ENCODE measurements at places on chromosomes 2 and 18.
A peak's percentile ranks its signal among the peaks of the same experiment; 100 is the strongest.

DNA sequence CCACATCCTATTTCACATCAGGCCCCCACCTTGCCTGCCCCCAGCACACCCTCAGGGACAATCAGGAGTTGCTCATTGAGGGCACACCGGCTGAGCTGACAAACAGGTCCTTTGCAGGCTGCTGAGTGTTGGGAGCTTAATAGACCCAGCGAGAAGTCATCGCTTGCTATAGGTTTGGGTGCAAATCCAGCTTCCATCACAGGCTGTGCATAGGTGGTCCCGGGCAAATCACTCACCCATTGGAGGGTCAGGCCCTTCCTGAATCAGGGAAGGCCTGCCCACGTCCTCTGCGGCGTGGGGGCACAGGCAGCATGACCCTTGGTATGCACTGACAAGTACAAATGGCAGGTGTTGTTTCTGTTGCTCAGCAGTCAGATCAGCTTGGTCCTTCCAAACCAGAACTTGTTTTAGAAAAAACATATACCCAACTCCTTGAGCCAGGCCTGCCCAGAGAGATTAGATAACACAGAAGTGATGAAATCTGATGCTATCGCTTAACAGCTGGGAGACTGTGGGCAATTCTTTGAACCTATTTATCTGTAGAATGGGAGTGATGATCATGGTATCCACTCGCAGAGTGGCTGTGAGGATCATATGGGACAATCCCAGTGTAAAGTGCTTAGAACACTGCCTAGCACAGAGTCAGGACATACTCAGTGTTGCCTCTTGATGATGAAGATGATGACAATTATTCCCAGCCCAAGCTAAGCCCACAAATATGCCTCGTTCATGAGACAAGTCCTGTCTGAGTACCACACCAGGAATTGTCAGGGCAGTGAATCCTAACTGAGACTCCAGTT, 34.9 kb downstream of the SMAD7 start:
- DNase-seq, result no peak

GRCh38 chr2:217794133-217794986, 208.4 kb downstream of the TNS1 start:
- DNase-seq, result no peak

- DNase-seq, result no peak
Measured at GRCh38 chr2:181673173-181673572, 7.1 kb downstream of the NEUROD1 start.

DNA sequence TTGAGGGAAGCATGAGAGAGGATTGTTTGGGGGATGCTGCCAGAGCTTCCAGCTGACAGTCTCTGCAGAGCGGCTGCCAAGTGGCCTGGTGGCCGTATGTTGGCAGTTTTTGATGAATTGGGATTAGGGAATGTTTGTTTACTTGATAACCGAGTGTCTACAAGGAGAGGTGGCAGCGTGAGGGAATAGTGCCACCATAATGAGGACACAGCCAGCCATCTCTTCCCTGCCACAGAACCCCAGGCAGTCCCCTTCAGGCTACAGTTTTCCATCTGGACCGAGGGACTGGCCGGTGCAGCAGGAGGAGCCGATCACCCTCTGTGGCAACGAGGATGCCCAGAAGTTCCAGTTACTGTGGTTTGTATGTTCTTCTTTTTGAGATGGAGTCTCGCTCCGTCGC, 55.2 kb downstream of the TRAPPC12 start:
- no peak for DNase-seq

DNA sequence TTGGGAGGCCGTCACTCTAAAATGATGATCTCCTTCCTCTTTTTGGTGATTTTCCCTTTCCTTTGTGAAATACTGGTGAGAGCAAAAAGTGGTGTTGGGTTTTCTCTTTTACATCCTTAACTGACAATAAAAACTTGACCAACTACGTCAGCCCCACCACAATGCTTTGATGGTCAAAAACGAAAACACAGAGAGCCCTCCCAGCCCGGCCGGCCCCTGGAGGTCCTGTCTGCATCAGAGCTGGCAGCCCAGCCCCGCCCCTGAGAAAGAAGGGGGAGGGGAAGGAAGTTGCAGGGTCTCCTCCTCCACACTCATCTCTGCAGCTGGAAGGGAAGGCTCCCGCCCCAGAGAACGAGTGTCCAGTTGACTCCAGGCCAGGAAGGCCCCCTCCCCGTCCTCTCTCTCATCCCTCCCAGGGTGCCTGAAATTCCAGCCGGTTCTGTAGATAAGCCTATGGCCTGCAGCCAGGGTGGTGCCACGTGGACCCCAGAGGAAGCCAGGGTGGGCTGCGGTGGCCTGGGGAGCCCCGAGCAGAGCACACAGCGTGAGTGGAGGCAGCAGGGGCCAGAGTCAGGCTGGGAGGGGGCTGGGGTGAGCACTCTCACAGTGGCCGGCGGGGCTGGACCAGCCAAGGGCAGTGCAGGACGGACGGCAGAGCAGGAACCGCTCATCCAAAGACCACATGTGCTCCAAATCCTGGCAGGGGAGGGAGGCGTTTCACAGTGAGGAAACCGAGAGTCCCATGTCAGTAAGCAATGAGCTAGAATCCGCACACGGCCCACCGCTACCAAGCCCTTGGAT, 19.8 kb downstream of the BIN1 start:
- DNase-seq, result no peak

GRCh38 chr2:199488772-199489400, 31.1 kb upstream of the SATB2 start:
- peak; percentile 21 for DNase-seq

- no peak for DNase-seq
Measured at GRCh38 chr18:10135302-10135926, 221.6 kb downstream of the VAPA start.

DNA sequence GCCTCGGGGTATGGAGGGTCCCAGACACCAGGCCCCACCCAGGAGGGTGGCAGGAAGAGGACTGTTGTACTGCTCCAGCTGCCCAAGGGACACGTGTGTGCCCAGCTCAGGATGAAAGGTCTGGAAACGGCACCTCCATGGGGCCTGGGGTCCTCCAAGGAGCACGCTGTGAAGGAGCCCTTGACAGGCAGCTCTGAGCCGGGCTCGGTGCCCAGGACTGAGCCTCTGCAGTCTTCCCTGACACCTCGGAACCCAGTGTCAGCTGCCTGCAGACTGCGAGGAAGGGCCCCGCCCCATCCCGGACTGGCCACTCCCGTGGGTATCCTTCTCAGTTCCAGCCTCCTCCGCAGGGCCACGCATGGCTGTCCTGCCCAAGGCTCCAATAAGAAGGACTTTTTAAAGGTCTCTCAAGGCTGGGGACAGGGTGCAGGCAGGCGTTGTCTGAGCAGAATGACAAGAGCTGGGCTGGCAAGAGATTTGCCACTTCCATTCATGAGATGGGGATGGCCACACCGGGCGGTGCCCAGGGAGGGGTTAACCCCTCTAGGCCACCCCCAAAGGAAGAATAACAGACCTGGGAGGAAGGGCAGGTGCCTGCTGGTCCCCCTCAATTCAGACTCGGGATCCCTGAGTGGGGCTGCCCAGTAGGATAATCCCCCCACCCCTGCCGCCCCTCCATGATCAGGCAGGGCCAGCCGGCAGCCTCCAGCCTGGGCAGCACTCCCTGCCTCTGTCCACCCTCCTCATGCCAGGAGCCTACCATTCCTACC, 8.9 kb downstream of the ECEL1 start:
- DNase-seq, result no peak

GRCh38 chr2:111201214-111201613, 80.5 kb downstream of the BCL2L11 start:
- DNase-seq, result no peak

- no peak for DNase-seq
Measured at GRCh38 chr2:12610314-12610713, 106.4 kb upstream of the TRIB2 start.

GRCh38 chr2:3151153-3151918, 226.3 kb downstream of the EIPR1 start:
- DNase-seq, result no peak

DNA sequence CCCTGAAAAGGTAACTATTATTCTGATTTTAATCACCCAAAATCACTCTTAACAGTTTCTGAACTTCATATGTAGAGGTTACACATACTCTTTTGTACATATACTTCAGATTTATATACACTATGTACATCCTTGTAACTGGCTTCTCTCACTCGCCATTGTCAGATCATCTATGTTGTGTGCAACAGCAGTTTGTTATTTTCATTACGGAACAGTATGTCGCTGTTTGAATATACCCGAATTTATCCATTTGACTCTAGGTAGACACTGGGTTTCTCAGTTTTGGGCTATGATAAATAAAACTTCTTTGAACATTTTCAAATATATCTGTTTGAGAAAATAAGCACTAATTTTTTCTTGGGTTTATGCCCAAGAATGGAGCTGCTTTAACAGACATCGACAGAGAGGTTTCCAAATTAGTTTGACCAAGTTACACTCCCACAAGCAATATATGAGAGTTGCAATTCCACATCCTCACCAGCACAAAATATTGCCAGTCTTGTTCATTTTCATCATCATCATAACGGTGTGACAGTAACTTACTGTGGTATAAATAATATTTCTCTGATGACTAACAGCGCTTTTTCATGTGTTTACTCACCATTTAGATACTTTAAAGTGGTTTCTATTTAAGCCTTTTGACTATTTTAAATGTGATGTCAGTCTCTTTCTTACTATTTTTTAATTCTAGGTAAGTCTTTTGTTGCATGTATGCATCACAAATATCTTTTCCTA, 80.9 kb downstream of the SMC6 start:
- no peak for DNase-seq

- DNase-seq, result no peak
Measured at GRCh38 chr2:164388511-164388910, 232.8 kb downstream of the GRB14 start.

DNA sequence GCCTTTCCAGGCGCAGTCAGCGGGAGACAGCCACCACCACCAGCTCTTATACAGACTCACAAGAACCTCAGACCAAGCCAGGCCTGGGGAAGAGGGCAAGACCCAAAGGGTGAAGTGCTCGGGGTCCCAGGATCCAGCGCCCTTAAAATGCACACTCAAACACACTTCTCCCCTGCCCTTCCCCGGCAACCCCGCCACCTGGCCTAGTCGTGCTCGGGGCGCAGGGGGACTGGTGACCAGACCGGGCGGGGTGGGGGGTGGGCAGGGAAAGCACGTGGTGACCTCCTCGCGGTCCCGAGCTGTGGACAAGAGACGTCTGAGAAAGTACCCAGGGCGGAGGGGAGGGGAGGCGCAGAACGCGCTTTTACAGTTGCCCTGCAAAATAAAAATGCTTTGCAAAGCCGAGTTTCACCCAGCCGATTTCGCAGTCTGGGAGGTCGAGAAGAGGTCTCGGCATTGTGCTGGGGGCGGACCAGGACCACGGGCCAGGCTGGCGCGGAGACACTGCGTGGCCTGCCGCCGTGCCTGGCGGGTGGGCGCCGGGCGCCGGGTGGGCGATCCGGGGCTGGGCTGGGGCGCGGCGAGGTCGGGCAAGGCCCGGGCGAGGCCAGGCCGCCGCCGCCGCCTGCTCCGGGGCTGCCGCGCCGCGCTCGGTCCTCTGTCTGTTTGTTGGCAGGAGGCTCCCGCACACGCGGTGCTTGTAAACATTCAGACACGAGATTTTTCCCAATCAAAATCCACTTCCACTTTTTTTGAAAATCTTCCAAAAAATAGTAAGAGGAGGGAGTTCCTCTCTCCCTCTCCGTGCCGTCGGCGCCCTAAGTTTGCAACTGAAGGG, 2.0 kb downstream of the BCL11A start:
- DNase-seq, result no peak

All from central memory CD4-positive, alpha-beta T cell (primary cell).